AML-193 (cell line): ENCODE measurements at places on chromosomes 13 and 19.
A peak's percentile ranks its signal among the peaks of the same experiment; 100 is the strongest.

DNA sequence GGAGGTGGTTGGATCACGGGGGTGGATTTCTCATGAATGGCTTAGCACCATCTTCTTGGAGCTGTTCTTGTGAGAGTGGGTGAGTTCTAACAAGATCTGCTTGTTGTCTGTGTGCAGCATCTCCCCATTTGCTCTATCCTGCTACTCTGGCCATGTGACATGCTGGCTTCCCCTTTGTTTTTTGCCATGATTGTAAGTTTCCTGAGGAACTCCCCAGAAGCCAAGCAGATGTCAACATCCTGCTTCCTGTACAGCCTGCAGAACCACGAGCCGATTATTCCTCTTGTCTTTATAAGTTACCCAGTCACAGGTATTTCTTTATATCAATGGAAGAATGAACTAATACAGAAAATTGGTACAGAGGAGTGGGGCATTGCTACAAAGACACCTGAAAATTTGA, 2.3 kb upstream of the SIGLEC12 start:
- DNase-seq = no peak

- DNase-seq = no peak
Measured at GRCh38 chr13:98175823-98176222, 1.2 kb downstream of the RNF113B start.

DNA sequence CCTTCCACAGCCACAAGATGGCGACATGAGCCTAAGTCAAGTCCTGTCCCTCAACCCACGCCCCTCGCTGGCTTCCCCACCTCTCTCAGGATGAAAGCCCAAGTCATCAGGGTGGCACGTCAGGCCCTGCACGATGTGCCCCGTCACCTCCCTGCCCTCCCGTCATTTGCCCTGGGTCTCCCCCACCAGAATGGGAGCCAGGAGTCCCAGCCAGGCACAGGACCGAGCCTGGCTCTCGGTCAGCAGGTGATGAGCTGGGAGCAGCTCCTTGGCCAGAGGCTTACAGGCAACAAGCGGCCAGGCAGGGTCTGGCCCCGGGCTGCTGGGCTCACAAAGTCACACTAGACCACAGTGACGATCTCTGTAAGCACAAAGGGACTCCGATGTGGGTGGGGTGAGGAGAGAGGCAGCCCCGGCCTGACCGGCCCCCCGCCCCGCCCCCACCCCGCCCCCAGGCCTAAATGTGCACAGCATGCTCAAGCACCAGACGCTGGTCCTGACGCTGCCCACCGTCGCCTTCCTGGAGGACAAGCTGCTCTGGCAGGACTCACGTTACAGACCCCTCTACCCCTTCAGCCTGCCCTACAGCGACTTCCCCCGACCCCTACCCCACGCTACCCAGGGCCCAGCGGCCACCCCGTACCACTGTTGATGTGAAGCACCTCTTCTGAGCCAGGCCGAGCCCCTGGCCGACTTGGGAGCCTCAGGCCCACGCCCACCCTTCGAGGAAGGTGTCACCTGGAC, 7.3 kb downstream of the MRPL4 start:
- peak; percentile 68 for DNase-seq

DNA sequence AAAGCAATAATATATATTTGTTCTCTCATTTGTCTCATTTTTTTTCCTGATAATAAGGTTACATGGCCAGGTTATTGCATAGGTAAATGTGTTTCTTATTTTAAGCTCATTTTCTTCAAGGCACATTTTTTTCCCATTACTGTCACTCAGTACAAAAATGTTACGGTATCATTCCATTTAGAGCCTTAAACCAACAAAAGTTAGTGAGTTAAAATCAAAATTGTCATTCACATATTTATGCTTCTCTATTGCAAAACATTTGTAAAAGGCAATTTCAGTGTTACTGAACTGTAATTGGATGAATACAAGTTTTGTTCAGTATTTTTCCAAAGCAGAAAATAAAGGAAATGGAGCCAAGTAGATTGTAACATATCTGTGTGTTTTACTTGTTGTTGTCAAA, 117.6 kb upstream of the MAB21L1 start:
- no peak for DNase-seq

GRCh38 chr13:27791146-27791900, 960 bp upstream of the GSX1 start:
- DNase-seq = no peak

DNA sequence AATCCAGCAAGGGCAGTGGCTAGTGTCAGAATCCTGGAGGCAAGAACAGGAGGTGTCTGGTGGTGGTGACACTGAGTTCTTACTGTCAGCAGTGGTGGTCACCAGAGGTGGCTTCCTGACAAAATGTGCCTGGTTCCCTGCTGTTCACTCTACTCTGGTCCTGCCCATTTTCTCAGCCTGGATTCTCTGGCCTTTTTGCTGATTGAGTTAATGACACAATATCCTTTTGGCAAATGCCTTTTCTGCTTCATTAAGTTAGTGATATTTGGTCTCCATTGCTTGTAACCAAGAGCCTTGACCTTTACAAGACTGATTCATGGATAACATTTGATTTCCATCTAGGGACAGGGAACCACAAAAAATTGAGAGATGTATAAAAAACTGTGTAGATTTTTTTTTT, 51.1 kb downstream of the RFC3 start:
- no peak for DNase-seq
